ENCODE measurements at places on chromosomes 3 and 15. TPM values are rescaled to one million over a fixed set of nuclear protein-coding genes. Genes with fewer than 3 reads are reported as not detected.

Gene ZNF80
- not detected for total RNA-seq

Gene AGBL1
- total RNA-seq: not detected

Gene SCN5A
- under 0.01 TPM for total RNA-seq

Gene SEMA3B
- total RNA-seq: 3.5 TPM

Gene MESP1
- total RNA-seq: 0.78 TPM

Gene PARP9
- 7.3 TPM for total RNA-seq

Gene CPN2
- not detected for total RNA-seq

Gene LRRC31
- not detected for total RNA-seq

Gene SYNM
- total RNA-seq: 1.7 TPM

Gene ARPIN
- 11.9 TPM for total RNA-seq

Gene FEZF2
- total RNA-seq: not detected

Gene CAND2
- 1.0 TPM for total RNA-seq

Gene CKMT1A
- 89.3 TPM for total RNA-seq

Gene ERC2
- total RNA-seq: 3.3 TPM

Gene KBTBD13
- not detected for total RNA-seq

Gene PLSCR5
- not detected for total RNA-seq

Gene SLC15A2
- total RNA-seq: 2.2 TPM

Gene GPR87
- total RNA-seq: 61.2 TPM

Gene ADAMTSL3
- not detected for total RNA-seq

Gene FAM174B
- 0.61 TPM for total RNA-seq

Gene SERPINI2
- total RNA-seq: not detected

Gene HES1
- total RNA-seq: 45.3 TPM

Gene GOLGA6B
- not detected for total RNA-seq

Gene LMOD3
- not detected for total RNA-seq

Gene PTPRG
- total RNA-seq: 10.1 TPM

Gene GRAMD2A
- 7.5 TPM for total RNA-seq

Gene MESP2
- 1.7 TPM for total RNA-seq

Gene CCR5
- total RNA-seq: not detected

Gene GOLGA8S
- not detected for total RNA-seq

Gene SLC12A1
- total RNA-seq: not detected

Gene FHIT
- 1.8 TPM for total RNA-seq

Gene CAPN3
- 1.6 TPM for total RNA-seq

Gene PLA2G4E
- total RNA-seq: 0.27 TPM

Gene CPA3
- not detected for total RNA-seq

Gene CTXN2
- not detected for total RNA-seq

Gene CHRM5
- total RNA-seq: not detected

Gene SAMD7
- total RNA-seq: not detected

Gene RHOV
- total RNA-seq: 0.65 TPM

Gene FAN1
- 9.9 TPM for total RNA-seq

Gene CEMIP
- total RNA-seq: 1.1 TPM

Gene TF
- 0.27 TPM for total RNA-seq

Gene RETNLB
- not detected for total RNA-seq

Gene WDR93
- not detected for total RNA-seq

Gene FRMD5
- 2.5 TPM for total RNA-seq

Gene TUSC7
- not detected for total RNA-seq

Gene ALDH1A2
- not detected for total RNA-seq

Gene KNSTRN
- total RNA-seq: 32.8 TPM

Gene ZBTB47
- total RNA-seq: 10.5 TPM

Gene POPDC2
- total RNA-seq: 0.08 TPM

Gene NIPA2
- total RNA-seq: 72.1 TPM

Gene PSMD6
- total RNA-seq: 86.1 TPM

Gene MAP6D1
- 2.5 TPM for total RNA-seq

Gene ANKRD63
- total RNA-seq: not detected

Gene SPESP1
- 9.2 TPM for total RNA-seq

Gene KLHL6
- 0.16 TPM for total RNA-seq

Gene GPR149
- not detected for total RNA-seq

Gene GCHFR
- 7.1 TPM for total RNA-seq

Gene TMEM212
- not detected for total RNA-seq

All from hair follicular keratinocyte (primary cell).